ENCODE measurements at places on chromosomes 6 and 20.

DNA sequence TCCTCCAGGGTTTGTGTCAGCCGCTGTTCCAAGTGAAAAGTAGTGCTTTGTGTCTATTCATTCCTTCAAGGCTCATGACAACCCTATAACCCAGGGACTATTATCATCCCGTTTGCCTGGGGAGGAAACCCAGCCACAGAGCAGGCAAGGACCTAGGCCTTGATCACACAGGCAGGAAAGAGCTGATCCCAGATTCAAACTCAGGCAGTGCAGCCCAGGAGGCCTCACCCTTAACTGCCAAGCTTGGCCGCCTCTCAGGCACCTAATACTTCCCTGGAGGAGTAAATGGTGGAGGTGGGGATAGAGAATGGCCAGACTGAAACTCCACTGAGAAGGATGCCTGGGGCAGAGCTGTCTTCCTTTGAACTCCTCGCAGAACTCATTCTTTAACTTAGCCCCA lies 215.1 kb upstream of the QKI start:
- DNase-seq, result no peak
- H3K27ac ChIP-seq, result no peak overlapping the region
- no peaks in the 10 kb centered on the region for H3K36me3 ChIP-seq
- H3K4me1 ChIP-seq, result no peaks in the 10 kb centered on the region
- no peaks in the 10 kb centered on the region for H3K27me3 ChIP-seq
- H3K4me3 ChIP-seq, result no peak overlapping the region

DNA sequence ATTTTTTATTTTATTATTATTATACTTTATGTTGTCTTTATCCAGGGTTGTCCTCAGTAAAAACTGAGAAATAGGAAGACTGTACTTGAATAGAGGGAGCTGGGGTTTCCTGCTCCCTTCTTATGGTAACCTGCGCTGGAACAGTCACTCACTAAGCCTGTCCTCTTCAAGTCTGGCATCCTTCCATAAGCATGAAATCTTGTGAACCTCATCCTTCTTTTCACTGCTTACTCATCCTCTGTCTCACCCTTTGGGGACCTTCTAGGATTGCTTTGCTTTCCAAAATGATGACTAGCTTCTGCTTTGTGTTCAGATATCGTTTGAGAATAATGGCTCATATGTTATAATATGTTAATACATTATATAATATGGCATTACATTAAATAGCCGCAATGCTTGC lies 90.6 kb downstream of the C6orf118 start:
- DNase-seq, result no peak
- H3K4me3 ChIP-seq, result no peak overlapping the region
- H3K27me3 ChIP-seq, result no peaks in the 10 kb centered on the region

DNA sequence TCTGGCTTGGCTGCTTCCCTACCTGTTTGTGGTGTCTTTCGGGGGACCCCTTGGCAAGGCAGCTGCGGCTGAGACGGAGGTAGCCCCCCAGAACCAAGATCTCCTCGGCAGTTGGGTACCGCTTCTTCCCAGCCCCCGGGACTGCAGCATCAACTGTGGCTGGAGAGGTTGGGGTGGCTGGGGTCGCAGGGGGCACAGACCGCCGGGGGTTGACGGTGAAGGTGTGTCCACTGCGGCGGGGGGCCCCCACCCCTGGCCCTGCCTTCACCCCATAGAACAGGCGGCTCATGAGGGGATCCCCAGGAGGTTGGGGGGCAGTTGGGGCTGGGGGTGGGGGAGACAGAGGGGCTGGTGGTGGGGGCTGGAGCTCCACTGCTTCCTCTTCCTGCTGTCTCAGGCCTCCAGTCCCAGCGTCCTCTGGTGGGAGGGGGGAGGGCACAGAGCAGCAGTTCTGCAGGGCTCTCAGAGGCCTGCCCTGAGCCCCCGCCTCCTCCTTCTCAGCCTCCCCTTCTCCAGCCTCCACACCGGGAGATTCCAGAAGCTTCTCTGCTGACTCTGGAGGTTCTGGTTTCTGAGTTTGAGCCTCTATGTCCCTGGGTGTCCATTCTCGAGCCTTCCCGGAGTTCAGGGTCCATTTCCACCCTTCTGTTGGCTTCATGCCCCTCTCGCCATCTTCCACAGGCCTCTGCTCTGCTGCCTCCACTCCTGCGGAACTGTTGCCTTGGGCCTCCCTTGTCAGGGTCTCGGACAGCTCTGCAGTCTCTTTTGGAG lies 1.9 kb downstream of the PPP1R18 start:
- H3K27me3 ChIP-seq, result no peaks in the 10 kb centered on the region
- H3K4me1 ChIP-seq, result peaks cover 21% of the 10 kb centered on the region
- no peaks in the 10 kb centered on the region for H3K36me3 ChIP-seq
- DNase-seq, result peak; percentile 84
- H3K27ac ChIP-seq, result peak overlapping the region; percentile 98

DNA sequence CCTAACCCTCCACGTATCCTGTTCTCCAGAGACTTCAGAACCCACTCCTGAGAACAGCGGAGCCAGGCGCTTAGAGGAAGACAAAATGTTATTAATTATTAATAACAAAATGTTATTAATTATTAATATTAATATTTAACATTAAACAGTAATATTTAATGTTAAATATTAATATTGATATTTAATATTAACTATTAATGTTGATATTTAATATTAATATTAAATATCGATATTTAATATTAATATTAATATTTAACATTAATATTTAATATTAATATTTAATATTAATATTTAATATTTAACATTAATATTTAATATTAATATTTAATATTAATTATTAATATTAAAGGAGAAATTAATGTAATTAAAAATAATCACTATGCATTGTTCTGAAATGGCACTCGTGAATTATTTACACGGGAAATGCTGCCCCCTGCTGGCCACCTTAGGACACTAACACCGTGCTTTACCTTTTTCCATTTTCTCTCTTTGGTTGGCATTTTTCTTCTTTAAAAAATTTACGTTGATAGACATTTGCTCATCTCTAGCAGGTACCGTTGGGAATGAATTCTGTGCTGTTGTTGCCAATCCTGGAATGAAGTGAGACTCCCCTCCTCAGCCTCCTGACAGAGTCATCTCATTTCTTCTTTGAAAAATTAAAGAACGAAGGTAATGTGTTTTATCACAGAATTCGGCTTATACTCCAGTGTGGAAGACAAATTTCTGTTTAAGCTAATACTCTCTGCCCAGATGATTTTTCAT lies 7.5 kb upstream of the GGTLC1 start:
- no peak overlapping the region for H3K27ac ChIP-seq
- peak; percentile 82 for DNase-seq
- H3K36me3 ChIP-seq, result no peaks in the 10 kb centered on the region
- no peaks in the 10 kb centered on the region for H3K27me3 ChIP-seq

DNA sequence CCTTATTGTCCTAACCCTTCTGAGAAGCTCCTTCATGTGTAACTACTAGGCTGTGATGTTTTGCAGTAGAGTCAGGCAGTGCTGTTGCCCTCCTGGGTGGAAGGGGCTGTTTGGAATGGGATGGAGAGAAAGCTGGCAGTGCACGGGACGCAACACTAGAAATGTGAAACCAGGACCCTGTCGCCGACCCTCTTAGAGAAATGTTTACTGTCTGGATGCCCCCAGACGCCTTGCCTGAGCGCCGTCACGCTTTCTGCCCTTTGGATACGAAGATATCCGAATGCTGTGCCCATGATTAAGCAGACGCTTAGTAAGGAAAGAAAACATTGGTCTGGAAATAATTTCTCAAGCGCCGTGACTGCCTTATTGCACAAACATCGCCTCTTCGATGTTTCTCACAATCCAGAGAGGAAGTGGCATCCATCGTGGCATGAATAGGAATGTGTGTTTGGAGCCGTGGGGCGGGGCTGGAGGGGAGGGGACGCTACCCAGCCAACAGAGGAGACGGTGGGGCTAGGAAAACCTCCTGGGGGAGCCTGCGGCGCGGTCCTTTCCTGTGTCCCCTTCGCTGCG lies 661 bp upstream of the PPP1R14C start:
- H3K4me1 ChIP-seq, result peaks cover 23% of the 10 kb centered on the region
- DNase-seq, result no peak
- no peaks in the 10 kb centered on the region for H3K36me3 ChIP-seq
- no peak overlapping the region for H3K27ac ChIP-seq

- H3K4me1 ChIP-seq, result no peaks in the 10 kb centered on the region
- H3K36me3 ChIP-seq, result no peaks in the 10 kb centered on the region
- H3K4me3 ChIP-seq, result no peak overlapping the region
- H3K27ac ChIP-seq, result no peak overlapping the region
These were observed 6.5 kb downstream of the IP6K3 start for GRCh38 chr6:33740204-33740608.

DNA sequence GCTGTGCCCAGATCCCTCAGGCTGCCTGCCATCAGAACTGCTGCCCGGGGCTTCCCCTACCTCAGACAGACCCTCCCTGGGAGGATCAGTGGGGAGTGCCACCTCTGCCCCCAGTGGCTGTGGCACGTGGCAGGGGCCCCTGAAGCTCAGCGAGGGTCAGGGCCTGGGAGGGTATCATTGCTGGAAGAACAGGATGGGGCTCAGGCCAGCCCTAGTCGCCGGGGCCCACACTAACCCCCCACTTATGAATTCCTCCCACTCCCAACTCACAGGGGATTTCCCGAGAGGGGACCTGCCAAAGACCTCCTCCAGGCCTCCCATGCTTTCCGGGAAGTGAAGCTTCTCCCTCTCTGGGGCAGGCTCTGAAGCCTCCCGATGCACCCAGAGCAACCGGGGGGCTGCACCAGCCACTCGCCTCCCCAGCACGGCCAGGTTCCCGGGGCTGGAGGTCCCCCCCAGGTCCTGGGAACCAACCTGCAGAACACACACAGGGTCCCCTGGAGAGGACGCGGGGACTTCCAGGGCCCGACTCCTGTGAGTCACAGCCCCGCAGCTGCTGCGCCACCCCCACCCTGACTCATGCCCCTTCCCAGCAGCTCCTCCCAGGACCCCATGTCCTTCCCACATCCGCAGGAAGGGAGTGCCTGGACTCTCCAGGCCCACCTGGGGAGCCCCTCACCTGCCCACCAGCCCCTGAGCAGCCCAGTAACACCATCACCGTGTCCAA lies 2.5 kb downstream of the TNFRSF6B start:
- no peaks in the 10 kb centered on the region for H3K27me3 ChIP-seq
- H3K27ac ChIP-seq, result peak overlapping the region; percentile 38
- H3K36me3 ChIP-seq, result no peaks in the 10 kb centered on the region
- no peak for DNase-seq

GRCh38 chr20:50926530-50926929 lies 4.7 kb downstream of the ADNP start:
- no peak overlapping the region for H3K4me3 ChIP-seq
- H3K4me1 ChIP-seq, result no peaks in the 10 kb centered on the region
- no peak for DNase-seq

- H3K4me3 ChIP-seq, result no peak overlapping the region
- H3K27me3 ChIP-seq, result no peaks in the 10 kb centered on the region
- no peaks in the 10 kb centered on the region for H3K4me1 ChIP-seq
- no peak overlapping the region for H3K27ac ChIP-seq
- H3K36me3 ChIP-seq, result no peaks in the 10 kb centered on the region
These were observed 12.6 kb downstream of the TCP11 start for GRCh38 chr6:35128496-35128895.

DNA sequence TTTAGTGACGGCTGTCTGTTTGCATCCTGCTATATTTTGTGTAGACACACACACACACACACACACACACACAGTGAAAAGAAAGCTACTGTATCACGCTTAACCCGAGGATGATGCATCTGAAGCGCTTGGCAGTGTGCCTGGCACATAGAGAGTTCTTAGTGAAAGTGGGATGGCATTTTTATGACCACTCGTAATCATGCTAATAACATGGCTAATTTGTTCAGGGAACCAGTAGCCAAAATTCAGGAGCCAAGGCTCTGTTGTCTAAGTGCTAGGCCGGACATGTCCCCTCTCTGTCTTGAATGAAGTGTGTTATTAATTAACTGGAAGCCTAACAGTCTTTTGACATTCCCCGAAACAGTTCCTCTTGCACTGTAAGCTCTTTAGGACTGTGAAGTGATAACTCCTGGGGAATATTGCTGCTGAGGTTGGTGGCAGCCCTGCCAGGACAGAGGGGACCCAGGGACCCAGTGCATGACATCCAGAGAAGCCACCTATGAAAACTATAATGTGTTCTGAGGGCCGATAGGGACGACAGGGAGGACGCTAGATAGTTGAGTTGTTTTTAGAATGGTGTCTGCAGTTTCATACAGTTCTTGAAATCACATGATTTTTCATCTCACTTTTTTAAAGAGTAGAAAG lies 45.0 kb upstream of the IRF4 start:
- peaks cover 14% of the 10 kb centered on the region for H3K4me1 ChIP-seq
- DNase-seq, result no peak

GRCh38 chr20:37552415-37552814 lies 24.7 kb upstream of the BLCAP start:
- no peaks in the 10 kb centered on the region for H3K36me3 ChIP-seq
- peaks cover 4% of the 10 kb centered on the region for H3K4me1 ChIP-seq
- DNase-seq, result no peak
- H3K27me3 ChIP-seq, result no peaks in the 10 kb centered on the region
- H3K4me3 ChIP-seq, result no peak overlapping the region

DNA sequence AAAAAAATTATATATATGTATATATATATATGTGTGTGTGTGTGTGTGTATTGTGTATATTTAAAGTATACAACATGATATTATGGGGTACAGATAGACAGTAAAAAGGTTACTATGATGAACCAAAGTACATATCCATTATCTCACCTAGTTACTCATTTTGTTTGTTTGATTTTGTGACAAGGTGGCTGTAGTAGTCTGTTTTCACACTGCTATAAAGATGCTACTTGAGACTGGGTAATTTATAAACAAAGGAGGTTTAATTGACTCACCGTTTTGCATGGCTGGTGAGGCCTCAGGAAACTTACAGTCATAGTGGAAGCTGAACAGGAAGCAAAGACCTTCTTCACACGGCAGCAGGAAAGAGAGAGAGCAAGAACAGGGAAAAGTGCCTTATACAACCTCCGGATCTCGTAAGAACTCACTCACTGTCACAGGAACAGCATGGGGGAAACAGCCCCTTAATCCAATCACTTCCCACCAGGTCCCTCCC lies 30.2 kb upstream of the DACT2 start:
- H3K27me3 ChIP-seq, result no peaks in the 10 kb centered on the region
- no peak overlapping the region for H3K4me3 ChIP-seq
- DNase-seq, result no peak
- H3K27ac ChIP-seq, result no peak overlapping the region

- no peaks in the 10 kb centered on the region for H3K36me3 ChIP-seq
- no peaks in the 10 kb centered on the region for H3K4me1 ChIP-seq
- DNase-seq, result no peak
- H3K27ac ChIP-seq, result no peak overlapping the region
- H3K4me3 ChIP-seq, result no peak overlapping the region
These were observed 85.6 kb upstream of the PTPRK start for GRCh38 chr6:128605961-128606360.

GRCh38 chr6:37277001-37277409 lies 19.1 kb upstream of the TMEM217 start:
- no peaks in the 10 kb centered on the region for H3K27me3 ChIP-seq
- H3K36me3 ChIP-seq, result peaks cover 20% of the 10 kb centered on the region
- no peak overlapping the region for H3K27ac ChIP-seq
- peaks cover 2% of the 10 kb centered on the region for H3K4me1 ChIP-seq

- no peaks in the 10 kb centered on the region for H3K4me1 ChIP-seq
- no peak for DNase-seq
- peak overlapping the region; percentile 89 for H3K4me3 ChIP-seq
- no peaks in the 10 kb centered on the region for H3K36me3 ChIP-seq
These were observed 563 bp downstream of the MGME1 start for GRCh38 chr20:17969278-17969883.
